ENCODE measurements at places on chromosomes 3 and 15.

DNA sequence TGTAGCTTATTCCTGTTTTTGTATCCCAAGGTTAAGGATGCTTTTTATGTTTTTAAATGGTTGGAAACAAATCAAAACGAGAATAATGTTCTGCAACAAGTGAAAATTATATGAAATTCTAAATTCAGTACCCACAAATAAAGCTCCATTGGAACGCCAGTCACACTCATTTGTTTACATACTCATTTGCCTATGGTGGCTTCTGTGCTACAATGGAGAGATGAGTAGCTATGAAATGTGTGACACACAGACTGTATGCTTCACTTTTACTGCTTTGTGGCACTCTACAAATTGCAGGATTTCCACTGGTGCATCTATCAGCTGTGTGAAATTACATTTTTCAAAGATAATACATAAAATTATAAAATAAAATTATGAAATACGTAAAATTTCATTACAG, 112.2 kb upstream of the TSPAN3 start:
- DNase-seq: no peak

DNA sequence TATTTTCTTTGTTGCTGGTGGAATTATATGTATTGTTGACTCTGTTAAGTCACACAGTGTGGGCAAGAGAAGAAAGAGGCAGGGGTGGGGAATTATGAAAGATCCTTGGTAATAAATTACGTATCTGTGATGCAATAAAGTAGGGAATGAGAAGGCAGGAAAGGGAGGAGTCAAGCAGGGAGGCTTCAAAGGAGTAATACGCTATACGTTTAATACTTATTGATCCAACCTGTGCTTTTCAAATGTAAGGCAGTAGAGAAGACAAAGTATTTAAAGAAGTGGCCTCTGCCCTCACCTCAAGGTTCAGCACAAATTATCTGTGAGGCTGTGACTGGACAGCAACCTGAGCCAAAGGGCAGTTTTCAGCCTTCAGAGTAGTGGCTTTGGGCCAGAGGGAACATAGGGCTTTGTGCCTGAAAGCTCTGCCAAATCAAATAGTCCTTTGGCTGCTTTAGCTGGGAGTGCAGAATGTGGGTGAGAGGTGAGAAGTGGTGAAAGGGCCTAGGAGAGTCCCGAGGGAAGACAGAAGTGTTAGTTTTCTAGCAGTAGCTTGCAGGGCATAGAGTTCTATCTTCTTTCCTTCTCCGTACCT, 1.2 kb upstream of the PLIN1 start:
- no peak for DNase-seq

- no peak for DNase-seq
Measured at GRCh38 chr3:193314161-193314560, 64.4 kb downstream of the ATP13A5 start.

DNA sequence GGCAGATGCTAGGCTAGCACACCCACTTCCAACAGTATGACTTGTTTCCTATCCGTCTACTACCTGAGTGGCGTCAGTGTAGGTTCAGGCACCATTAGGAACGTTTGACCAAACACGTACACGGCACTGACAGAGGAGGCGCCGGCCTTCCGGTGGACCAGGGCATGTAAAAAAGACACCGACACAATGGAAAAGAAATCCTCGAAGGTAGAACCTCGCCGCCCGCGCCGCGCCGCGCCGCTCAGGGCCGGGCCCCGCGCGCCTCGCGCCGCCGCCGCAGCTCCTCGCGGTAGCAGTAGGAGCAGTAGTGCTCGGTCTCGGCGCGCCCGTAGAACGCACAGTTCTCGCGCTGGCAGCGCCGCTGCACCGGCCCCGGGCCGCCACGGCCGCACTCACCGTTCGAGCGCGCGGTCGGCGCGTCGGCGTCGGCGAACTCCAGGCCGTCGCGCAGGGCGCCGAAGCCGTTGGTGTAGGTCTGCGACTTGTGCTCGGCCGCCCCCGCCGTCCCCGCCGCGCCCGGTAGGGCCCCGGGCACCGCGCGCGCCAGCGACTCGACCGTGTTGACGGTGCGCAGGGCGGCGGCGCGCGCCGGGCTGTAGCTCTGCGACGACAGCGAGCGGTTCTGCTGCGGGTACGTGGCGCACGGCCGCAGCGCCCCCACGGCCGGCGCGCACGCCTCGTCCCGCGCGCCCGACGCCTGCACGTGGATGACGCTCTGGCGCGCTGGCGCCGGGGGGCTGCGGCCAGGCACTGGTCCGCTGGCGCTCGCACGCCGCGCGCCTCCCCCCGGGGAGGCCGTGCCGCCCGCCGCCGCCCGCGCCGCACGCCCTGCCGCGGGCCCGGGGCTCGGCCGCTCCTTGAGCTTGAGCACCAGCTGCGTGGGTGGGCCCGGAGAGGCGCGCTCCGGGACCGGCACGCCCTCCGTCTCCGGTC, 156.7 kb downstream of the KLF13 start:
- DNase-seq: no peak

DNA sequence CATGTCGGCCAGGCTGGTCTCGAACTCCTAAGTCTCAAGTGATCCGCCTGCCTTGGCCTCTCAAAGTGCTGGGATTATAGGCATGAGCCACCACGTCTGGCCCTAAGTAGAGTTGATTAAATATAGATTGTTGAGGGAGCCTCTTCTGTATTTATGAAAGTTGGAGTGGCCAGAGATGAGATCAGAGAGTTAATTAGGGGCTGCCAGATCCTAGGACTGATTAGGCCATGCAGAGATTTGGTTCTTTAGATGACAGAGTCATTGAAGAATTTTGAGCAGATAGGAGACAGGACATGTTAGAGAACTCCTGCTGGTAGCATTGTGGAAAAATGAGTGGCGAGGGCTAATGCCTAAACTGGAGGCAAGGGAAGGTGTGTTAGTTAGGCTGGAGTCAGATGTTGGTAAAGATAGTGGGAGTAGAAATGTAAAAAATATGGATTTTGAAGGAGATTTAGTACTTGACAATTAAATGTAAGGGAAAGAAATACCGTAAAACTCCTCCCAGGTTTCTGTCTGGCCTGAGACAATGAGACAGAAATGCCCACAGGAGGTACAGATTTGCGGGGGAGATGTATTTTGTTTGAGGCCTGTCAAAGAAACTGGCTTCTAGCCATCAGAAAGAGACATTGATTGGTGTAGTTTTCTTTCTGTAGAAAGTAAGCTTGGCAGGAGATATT, 23.4 kb downstream of the SACM1L start:
- DNase-seq: no peak

- no peak for DNase-seq
Measured at GRCh38 chr15:73237910-73238309, 130.8 kb downstream of the HCN4 start.

DNA sequence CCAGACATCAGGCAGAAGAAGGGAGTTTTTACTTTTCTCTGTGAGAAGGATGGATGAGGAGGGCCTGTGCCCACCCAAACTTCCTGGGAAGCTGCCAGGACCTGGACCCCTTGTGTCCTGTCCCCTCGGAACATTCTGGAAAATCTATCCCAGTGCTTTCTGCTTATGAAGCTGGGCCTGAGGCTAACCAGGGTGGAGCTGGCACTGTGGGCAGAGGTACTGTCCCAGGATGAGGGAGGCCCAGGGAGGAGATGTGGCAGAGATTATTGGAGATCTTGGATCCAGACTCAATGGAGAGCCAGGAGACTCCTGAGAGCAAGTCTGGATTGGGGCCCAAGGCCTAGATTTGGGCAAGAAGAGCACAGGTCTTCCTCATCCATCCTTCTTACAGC, 44.4 kb downstream of the SPSB4 start:
- DNase-seq: no peak

- no peak for DNase-seq
Measured at GRCh38 chr15:27842526-27842925, 256.6 kb downstream of the OCA2 start.

- no peak for DNase-seq
Measured at GRCh38 chr15:88615303-88616107, 5.6 kb upstream of the AEN start.

- DNase-seq: no peak
Measured at GRCh38 chr3:129305592-129306091, 27.0 kb downstream of the HMCES start.

- peak; percentile 76 for DNase-seq
Measured at GRCh38 chr15:91867581-91868026, 14.1 kb downstream of the SLCO3A1 start.

DNA sequence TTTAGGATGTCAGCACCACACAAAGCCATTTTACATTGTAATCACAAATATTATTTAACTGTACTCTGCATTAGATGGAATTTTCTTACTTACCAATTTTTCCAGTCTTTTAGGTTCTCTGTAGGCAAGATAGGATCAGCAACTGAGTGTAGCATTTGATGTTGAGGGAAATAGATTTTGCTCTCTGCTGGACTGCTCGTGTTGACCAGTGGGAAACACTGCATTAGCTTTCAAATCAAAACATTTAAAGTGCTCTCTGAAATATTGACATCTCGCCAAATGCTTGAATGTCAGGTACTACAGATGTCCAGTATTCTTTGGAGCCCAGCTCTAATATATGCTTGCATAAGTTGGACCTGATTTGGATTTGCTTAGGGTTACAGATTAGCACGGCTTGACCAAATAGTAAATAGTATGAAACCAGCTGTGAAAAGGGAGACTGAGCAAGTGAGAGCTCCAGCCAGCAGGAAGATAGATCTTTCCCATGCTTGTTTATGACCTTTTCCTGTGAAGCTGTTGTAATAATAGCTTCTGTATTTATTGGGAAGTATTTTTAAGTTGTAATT, 29.5 kb downstream of the P2RY14 start:
- DNase-seq: no peak

DNA sequence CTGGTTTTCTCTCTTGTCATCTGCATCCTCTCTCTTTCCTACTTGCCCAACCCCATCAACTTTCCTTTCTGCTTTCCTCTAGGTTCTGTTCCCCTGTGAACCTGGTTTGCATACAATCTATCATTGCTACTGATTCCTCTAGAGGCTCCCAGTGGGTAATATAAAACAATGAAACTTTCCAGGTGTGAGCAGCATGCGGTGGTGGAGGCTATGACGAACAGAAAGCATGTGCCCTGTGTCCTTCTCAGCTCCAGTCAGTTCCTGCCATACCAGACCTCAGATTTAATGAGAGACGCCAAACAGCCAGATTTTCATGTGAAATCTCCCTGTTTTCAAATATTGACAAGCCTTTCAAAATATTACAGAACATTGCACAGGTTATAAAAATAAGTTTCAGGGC, 3.5 kb upstream of the ACAP2 start:
- no peak for DNase-seq

GRCh38 chr3:26687466-26687865, 64.9 kb downstream of the LRRC3B start:
- DNase-seq: no peak

DNA sequence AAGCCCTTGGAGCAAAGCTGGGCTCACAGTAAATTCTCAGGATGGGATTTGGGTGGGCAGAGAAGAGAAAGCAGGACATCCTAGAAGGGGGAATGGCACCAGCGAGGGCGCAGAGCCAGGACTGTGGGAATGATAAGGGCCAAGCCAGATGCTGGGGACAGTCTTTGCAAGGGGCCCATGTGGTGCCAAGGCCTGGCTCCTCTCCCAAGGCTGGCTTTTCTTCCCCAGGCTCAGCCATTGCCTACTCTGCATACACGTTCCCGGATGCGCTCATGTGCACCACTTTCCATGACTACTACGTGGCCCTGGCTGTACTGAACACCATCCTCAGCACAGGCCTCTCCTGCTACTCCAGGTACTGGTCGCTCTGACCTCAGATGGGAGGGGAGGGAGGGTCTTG, 24.7 kb upstream of the KIF23 start:
- no peak for DNase-seq

GRCh38 chr3:127221037-127221436, 28.1 kb downstream of the PRR23E start:
- no peak for DNase-seq

- DNase-seq: no peak
Measured at GRCh38 chr3:139117136-139117675, 72.5 kb upstream of the PRR23C start.

DNA sequence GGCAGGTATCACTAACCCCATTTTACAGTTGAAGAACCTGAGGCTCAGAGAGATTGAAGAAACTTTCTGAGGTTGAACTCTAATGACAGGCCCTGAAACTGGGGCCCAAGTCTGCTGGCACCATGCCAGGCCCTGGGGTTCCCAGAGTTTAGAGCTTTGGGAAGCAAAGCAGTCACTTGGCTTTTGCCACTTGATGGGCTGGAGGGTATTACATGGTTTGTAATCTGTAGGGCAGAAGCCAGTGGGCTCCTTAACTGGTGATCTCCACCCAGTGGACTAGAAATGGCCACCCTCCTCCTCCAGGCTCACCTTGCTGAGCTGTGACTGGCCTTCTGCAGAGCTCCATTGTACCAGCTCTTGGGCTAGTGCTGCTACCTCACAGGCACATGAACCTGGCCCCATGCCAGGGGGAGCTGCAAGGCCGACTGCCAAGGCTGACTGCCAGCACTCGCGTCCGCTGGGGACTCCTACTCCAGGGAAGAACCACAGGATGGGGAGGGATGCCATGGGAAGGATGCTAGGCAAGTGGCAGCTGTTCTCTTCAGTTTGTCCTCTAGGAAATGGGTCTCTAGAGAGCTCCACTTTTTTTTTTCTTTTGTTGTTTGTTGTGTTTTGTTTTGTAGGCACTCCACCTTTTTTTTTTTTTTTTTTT, 104.8 kb downstream of the ETFA start:
- no peak for DNase-seq

- DNase-seq: no peak
Measured at GRCh38 chr3:60199306-60199705, 1051.9 kb downstream of the FHIT start.

DNA sequence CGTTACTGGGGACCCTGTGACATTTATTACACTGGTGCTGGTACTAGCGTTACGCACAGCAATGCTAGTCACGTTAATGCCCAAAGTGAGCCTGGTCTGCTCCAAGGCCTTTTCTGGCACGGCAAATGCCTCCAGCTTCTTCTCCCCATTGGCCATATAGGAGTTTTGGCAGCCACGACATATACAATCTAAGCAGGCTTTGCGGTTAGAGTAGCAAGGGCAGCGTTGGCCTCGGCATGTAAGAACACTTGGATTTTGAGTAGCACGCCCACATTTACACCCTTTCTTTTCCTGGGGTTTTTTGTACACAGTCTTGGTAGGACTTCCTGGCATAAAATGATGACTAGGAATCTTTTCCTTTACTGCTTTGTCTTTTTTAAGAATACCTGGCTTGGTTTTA, 44.9 kb downstream of the MSL2 start:
- no peak for DNase-seq

GRCh38 chr3:98655666-98656065, 62.3 kb upstream of the CPOX start:
- peak; percentile 37 for DNase-seq

Data from HS-5 (cell line).